ENCODE measurements at places on chromosomes 6 and 20.

- no peak for DNase-seq
These were observed 13.4 kb upstream of the MAPRE1 start for GRCh38 chr20:32806356-32806755.

GRCh38 chr20:54793291-54793992 lies 318.0 kb downstream of the DOK5 start:
- no peak for DNase-seq

GRCh38 chr6:164069350-164069990 lies 655.0 kb downstream of the QKI start:
- DNase-seq = no peak

DNA sequence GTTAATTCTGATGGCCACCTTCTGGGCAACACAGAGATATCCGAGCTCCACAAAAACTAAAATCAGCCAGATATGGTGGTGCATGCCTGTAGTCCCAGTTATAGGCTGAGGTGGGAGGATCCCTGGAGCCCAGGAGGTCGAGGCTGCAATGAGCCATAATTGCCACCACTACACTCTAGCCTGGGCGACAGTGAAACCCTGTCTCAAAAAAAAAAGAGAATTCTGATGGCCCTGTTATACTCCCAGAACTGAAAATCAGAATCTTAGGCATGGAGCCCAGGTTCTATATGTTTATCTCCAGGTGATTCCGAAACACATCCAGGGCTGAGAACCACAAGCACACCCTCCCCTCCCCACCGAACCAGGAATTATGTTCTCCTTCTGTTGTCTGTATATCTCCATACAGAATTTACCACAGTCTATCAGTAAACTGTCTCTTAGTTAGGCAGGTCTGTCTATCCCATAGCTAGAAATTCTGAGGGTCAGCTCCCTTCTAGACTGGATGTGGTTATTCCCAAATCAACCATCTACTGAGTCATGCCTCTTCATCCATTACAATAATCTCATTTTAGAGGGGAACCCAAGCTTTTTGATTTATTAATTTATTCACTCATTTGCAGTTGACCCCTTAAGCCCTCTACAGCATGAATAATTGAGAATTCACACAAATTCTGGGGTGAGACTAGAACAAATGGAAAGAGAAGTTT lies 24.8 kb upstream of the CCND3 start:
- DNase-seq = no peak

DNA sequence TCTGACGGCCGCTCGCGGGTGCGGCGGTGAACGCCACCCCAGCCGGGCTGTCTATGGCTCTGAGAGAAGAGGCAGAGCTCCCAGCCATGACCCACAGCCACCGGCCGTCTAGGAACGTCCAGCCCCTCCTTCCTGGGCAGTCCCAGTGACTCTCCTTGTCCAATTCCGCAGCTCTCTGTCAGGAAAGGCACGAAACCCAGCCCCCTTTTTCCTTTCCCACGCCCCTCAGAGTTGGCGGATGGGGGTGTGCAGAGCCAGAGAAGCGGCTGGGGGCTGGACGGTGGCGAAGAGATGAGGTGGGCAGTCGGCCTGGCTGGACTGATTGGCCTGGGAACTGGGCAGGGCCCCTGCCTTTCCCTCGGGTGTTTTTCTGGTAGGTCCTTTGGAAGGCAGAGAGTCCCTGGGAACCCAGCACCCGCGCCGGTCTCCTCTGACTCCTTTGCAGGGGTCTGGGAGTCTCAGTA lies 1.5 kb downstream of the EBF4 start:
- no peak for DNase-seq

DNA sequence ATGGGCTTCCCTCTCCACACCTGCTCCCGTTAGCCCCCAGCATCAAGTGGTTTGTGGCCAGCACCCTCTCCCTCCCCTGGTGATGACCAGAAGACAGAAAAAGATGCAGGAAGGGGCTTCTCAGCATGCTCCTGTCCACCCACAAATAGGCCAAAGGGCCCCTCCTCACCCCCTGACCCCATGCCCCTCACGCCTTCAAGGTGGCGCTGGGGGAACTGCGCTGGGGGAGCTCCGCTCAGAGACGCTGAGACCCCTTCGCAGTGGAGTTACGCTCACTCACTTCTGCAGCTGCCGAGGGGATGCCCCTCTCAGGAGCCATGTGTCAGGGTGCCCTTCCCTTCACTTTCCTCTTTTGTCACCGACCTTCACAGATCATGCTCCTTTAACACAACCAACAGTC lies 92.0 kb downstream of the PSMB1 start:
- no peak for DNase-seq

GRCh38 chr6:89640804-89641203 lies 2.3 kb upstream of the LYRM2 start:
- no peak for DNase-seq

DNA sequence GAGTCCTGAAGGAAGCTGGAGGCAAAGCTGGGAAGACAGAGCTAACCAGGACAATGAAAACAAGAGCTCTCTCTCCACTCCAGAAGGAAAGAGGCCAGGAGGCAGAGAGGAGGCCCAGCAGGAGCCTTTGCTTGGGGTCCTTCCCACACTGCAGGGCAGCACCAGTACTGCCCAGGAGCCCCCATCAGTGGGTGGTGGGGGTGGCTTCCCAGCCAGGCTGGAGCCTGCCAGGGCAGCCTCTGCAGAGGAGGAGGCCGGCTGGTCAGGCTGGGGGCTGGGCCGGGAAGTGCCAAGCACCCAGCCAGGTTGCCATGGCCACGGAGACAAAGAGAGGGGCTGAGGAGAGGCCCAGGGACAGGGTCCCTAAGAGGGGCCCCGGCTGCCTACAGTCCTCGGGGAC lies 33.4 kb downstream of the PREX1 start:
- DNase-seq = no peak

GRCh38 chr6:35895560-35895959 lies 25.3 kb downstream of the SRPK1 start:
- no peak for DNase-seq

DNA sequence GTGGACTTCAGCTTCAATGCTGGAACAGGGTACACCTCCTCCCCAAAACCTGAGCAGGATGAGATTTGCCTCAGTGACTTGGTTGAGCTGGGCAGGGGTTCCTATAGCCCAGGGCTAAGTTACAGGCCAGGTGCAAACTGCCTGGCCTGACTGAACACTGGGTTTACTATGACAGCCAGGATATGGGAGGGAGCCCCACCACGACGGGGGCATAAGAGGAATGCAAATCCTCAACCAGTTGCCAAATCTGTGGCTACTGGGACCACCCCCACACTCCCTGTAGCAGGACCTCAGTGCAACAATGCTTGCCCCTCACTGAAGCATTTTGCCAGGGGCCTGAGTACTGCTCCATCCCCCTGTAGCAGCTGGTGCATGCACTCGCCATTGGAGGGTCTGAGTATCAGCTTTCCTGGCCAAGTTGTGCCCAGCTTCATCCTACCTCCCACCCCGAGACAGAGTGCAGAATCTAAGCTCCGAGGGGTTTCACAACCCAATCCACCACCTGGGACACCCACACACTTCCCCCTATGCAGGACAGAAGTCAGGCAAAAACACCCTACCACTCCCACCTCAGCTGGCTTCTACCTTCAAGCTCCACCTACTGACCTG lies 27.6 kb downstream of the TREML4 start:
- DNase-seq = no peak

DNA sequence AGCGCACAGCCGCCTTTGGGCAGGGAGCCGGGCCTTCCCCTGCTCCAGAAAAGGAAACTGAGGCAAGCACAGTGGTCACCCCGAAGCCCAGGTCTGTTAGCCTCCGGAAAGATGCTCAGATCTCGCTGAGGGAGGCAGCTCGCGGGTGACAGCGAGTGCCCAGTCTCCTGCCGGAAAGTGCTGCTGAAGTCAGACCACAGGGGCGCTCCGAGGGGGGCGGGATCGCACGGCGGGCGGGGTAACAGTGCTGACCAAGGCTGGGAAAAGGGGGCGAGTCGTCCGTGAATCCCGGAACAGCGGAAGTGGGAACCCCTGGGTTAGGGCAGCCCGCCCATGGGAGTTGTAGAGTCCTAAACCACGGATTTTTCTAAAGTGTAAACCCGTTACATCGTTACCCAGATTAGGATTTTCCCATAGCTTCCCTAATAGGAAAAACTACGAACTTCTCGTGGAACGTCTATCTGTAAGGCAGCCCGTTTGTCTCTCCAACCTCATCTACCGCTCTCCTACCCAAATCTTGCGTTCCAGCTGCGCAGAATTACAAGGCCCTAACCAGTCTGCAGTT lies 504 bp downstream of the VPS16 start:
- peak; percentile 40 for DNase-seq

GRCh38 chr6:18216411-18216810 lies 47.9 kb downstream of the DEK start:
- no peak for DNase-seq

DNA sequence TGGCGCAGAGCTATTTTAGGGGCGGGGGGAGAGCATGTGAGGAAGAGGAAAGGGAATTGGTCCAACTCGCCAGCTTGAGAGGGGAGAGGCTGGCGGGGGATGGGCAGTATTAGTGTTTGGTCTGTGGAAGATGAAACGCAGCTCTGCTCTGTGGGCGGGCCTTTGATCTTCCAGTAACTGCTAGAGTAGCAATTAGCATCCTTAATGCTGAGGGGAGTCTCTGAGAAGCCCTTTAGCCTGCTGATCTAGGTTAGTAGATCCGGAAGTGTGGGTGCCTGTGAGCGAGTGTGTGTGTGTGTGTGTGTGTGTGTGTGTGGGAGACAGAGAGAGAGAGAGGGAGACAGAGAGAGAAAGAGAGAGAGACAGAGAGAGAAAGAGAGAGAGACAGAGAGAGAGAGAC lies 117.2 kb upstream of the BACH2 start:
- peak; percentile 77 for DNase-seq

GRCh38 chr6:99473730-99474129 lies 41.5 kb downstream of the USP45 start:
- no peak for DNase-seq

- no peak for DNase-seq
These were observed 5.6 kb downstream of the RAB23 start for GRCh38 chr6:57216235-57217101.

DNA sequence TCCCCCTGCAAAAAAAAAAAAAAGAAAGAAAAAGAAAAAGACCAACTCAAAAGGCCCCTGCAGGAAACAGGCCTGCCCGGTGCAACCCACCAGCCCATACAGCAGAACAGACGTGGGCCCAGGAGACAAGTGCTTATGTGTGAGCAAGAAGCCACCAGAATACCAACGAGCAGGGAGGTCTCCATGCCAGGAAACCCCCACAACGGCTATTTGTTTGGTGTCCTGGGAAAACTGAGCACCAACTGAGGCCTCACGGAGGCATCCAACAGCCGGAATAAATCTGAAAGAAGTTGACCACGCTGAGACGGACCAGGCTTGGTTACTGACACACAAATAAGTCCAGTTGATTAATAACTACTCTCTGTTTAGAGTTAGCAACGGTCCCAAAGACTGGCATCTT lies 29.7 kb downstream of the PTPRT start:
- DNase-seq = no peak

DNA sequence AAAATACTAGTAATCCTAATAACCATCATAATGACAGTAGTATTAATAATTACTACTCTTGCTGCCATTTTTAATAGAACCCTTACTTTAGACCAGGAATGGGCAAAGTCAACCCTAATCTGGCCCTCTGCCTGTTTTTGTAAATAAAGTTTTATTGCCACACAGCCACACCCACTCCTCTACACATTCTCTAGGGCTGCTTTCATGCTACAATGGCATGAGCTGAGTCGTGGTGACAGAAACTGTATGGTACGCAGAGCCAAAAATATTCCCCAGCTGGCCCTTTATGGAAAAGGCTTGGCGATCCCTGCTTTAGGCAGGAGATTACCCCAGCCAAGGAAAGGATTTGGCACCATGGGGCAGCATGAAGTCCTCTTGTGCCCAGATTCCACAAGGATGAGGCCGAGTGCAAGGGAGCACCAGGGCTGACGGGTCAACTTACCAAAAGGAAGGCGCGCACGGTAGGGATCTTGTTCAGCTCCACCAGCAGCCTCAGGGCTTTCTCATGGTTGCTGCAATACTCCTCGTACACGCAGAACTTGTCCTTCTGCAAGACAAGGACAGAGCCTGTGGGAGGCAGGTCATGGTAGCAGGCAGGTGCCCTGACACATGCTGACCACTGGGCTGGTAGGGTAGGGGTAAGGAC lies 93.6 kb downstream of the PREX1 start:
- DNase-seq = no peak

DNA sequence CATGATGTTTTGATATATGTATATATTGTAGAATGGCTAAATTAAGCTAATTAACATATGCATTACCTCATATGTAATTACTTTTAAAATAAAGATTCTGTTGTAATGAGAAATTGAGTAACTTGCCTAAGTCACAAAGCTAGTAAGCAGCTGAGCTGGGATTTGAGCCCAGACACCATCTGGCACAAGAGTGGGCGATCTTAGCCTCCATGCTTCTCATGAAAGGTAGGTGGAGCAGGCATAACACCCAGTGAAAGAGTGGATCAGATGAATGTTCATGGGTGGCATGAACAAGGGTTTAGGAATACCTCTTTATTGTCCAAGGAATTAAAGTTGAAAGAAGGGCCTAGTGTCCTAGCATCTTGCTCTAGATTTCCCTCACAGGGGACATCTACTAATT lies 365.4 kb downstream of the TFAP2B start:
- DNase-seq = no peak

GRCh38 chr6:105873211-105873704 lies 212.9 kb upstream of the PRDM1 start:
- DNase-seq = no peak

DNA sequence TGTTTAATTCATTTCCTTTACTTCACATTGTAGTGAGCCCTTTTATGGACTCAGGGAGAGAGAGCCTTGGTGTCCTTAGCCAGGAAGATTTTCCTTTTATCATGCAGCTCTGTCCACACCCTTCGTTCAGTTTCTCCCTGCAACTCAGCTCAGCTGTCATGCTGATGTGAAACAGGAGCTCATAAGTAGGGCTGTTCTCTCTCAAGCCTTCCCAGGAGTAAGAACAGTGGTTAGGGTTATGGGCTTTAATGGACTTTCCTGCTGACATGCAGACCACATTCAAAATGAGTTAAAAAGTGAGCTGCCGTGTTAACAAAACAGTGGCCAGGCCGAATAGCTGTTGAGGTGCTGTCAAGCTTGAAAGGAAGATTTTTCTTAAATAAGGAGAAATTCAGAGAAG lies 104.1 kb downstream of the BCKDHB start:
- DNase-seq = no peak

DNA sequence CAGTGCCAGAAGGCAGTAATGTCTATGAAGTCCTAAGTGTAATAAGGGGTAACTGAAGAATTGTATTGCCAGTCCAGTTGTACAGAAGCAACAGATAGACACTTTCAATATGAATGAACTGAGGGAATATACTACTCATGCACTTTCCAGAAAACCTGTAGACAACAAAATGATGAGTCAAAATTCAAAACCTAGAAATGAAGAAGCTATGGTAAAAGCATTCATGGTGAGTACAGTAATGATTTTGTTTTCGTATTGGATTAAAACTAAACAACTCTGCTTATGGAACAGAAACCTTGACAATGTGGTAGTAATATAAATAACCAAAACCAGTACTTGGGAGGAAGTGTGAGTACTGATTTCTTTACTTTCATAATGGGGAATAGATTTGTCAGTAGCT lies 35.0 kb downstream of the ARMC2 start:
- DNase-seq = no peak

GRCh38 chr20:24960302-24960801 lies 11.3 kb downstream of the CST7 start:
- DNase-seq = no peak

GRCh38 chr6:43491750-43492661 lies 14.6 kb downstream of the TJAP1 start:
- no peak for DNase-seq

- DNase-seq = no peak
These were observed 27.3 kb downstream of the MED23 start for GRCh38 chr6:131600716-131601115.

Measured in T-helper 2 cell treated with Interferon-gamma antibody and Interleukin-4, amounts not matched to agents 5 μg/mL and 100 μg/mL, for 36 hours (primary cell).